BJ (cell line): ENCODE measurements at places on chromosomes 3 and 15. TPM values are rescaled to one million over a fixed set of nuclear protein-coding genes. Genes with fewer than 3 reads are reported as not detected.

The CPA3 gene
- 3.1 and 5.2 TPM in 2 replicates for polyA plus RNA-seq

- DNase-seq, result no peak
These were observed 26.1 kb upstream of the GFM1 start for GRCh38 chr3:158617982-158618875.

The PLAAT1 gene
- polyA plus RNA-seq, result 0.13 and 0.43 TPM in 2 replicates

GRCh38 chr15:40955930-40956540 lies 2.8 kb downstream of the CHAC1 start:
- no peak for DNase-seq

GRCh38 chr15:38755718-38756117 lies 191.1 kb upstream of the RASGRP1 start:
- no peak for DNase-seq

DNA sequence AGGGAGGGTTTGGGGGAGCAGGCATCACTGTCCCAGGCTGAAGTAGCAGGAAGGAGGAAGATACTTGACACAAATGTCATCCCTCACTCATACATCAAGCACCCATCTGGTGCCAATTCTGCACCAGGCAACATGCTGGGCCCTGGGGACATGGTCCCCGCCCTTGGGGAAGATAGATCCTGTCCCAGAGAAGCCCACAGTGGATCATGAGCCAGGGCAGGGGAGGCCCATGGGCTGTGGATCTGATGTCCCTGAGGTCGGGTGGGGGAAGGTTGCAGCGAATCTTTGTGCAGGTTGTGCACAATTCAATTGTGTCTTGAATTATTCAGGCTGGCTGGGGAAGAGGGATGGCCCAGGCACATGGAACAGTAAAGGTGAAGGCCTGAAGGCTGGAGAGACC lies 6.4 kb upstream of the CCDC33 start:
- no peak for DNase-seq

The CAPN3 gene
- polyA plus RNA-seq, result 5.3 and 6.6 TPM in 2 replicates

The TRPM1 gene
- polyA plus RNA-seq, result 0.18 and 0.44 TPM in 2 replicates

The PROK2 gene
- not detected in 2 replicates for polyA plus RNA-seq

The A4GNT gene
- not detected in 2 replicates for polyA plus RNA-seq

The ZNF197 gene
- 6.8 and 8.0 TPM in 2 replicates for polyA plus RNA-seq

GRCh38 chr15:75054172-75054897 lies 30.9 kb downstream of the PPCDC start:
- no peak for DNase-seq

GRCh38 chr3:142940000-142940399 lies 23.5 kb downstream of the PAQR9 start:
- DNase-seq, result no peak

DNA sequence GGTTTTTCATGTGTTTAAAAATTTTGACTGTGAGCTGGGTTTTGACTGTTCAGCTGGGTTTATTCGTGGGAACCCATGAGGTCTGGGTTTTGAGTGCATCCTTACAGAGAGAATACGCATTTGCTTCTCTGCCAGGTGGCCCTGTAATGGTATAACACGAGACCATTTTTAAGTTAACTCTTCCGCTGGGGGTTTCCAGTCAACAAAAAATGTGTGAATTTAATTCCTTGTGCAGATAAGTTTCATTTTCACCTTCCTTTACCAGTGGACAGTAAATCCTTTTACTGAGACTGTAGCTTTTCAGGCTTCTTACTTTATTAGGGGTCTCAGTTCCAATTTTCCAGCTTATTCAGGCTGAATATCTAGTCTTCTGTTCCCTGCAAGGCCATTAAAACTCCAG lies 149.6 kb downstream of the OPA1 start:
- no peak for DNase-seq

GRCh38 chr15:26624128-26624527 lies 148.7 kb downstream of the GABRB3 start:
- no peak for DNase-seq

- DNase-seq, result no peak
These were observed 40.5 kb upstream of the SIAH2 start for GRCh38 chr3:150803440-150803985.
